ENCODE measurements at places on chromosomes 11 and 22.

DNA sequence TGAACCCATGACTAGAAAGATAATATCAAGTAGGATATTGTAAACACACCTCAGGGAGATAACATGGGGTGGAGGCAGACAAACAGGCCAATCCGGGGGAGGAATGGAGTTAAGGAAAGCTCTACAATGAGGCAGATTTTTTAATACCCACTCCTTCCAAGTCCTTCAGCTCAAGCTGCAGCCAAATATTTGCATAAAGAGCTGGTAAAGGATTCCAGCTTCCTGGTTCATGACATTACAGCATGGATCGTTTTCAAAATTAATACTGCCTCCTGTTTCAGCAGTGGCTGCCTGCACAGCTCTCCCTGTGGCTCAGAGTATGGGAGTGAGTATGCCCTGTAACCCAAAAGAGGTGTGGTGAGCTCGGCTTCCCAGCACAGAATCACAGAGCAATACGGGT lies 5.1 kb downstream of the POU2AF3 start:
- DNase-seq = no peak

- no peak for DNase-seq
Measured at GRCh38 chr22:37302674-37303555, 20.6 kb downstream of the CYTH4 start.

- no peak for DNase-seq
Measured at GRCh38 chr11:88689548-88690240, 352.2 kb upstream of the CTSC start.

GRCh38 chr11:64340671-64341335 lies 799 bp downstream of the CCDC88B start:
- peak; percentile 82 for DNase-seq

- DNase-seq = no peak
Measured at GRCh38 chr11:17607591-17608570, 60.8 kb downstream of the OTOG start.

- no peak for DNase-seq
Measured at GRCh38 chr22:46432164-46433068, 96.9 kb downstream of the TRMU start.

- no peak for DNase-seq
Measured at GRCh38 chr11:10784232-10785145, 24.2 kb downstream of the EIF4G2 start.

GRCh38 chr11:125373426-125374391 lies 122.4 kb downstream of the FEZ1 start:
- DNase-seq = no peak

- DNase-seq = no peak
Measured at GRCh38 chr22:44680481-44680894, 21.5 kb upstream of the PRR5 start.

- DNase-seq = no peak
Measured at GRCh38 chr11:74444173-74444826, 23.0 kb downstream of the KCNE3 start.

DNA sequence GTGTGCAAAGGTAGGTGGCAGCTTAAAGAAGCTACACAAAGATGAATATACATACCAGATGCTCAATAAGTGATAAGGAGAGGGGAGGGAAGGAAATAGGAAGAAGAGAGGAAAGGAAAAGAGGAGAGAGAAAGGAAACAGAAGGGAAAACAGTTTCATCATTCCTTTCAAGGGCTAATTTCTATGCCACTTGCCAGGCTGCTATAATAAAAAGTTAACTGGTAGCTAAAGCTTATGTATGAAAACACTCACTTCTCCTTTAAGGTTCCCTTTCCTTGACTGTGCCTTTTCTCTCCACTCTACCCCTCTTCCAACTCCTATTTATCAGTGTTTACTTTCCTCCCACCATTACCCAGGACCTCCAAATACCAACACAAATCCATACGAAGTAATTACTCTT lies 347.9 kb downstream of the DLG2 start:
- DNase-seq = no peak

DNA sequence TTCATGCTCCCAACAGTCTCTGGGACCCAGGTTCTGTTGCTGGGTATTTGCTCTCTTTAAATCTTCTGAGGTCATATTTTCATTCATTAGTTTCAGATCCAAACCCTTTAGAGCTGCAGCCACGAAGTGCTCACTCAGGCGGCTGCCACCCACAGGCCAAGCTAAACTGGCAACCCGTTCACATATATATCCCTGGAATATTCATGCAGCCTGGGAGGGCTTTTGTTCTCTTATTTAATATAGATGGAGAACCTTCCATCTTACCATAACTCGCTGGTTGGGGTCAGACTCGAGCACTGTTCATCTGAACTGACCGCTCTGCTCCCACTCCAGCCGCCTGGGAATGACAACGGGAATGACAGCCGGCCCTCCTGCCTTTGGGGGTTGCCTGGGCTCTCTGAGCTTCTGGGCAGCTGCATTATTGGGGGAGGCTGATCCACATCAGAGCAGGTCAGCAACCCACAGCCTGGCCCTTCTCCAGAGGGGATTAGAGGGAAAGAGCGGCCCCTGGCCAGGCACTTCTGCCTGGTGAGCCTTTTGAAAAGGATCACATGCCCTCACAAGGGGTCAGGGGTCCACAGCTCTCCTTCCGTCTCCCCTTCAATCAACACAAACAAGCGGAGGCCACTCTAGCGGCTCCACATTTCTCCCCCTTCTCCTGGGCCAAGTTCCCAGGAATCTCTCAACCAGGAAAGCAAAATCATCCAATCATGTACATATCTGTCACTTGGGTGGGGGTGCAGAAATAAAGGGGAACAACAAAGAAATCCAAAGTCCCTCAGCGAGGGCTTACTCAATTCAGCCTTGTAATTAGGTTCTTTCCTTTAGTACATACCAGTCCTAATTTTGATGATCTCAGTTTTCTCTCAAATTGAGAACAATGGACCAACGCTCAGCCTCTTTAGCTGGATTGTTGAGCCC lies 11.8 kb downstream of the TMEM184B start:
- DNase-seq = no peak

DNA sequence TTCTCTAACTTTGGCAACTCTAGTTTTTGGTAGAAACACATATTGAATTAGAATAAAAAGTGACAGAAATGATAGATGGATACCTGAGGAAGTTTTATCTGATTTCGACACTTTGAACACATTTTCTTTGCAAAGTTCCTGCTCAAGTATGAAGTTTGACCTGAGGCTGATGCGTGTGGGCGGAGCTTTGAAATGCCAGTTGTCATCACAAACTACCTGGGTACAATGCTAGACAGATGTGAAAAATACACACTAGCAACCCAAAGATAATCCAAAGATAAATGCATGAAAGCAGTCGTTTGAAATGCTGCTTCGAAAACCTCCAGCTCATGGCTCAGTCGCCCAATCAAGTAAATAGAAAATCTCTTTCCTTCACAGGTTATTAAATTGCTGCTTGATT lies 54.8 kb downstream of the CD44 start:
- DNase-seq = no peak

GRCh38 chr11:68003846-68004550 lies at the start of gene UNC93B1:
Gene UNC93B1, minus strand, starts transcription at chr11:68004097. Its CDS starts 54 bp downstream, at chr11:68004043.
- DNase-seq = peak; percentile 83

GRCh38 chr22:22691716-22692701 lies 47.6 kb downstream of the GGTLC2 start:
- no peak for DNase-seq

DNA sequence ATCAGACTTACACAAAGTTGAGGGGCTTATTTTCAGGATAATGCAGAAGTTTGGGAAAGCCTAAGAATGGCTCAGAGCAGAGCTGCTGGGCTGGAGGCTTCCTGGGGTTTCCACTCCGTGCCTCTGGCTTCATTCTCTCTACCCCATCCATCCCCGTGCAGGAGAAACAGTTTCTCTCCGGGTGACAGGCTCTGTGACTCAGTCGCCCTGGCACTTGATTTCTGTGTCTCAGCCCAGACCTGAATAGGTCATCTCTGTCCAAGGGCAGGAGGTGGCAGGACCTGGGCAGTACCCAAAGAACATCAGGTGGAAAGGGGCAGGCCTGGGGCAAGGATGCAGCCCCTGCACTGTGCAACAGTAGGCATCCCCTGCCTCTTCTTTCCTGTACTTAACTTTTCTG lies 38.4 kb upstream of the RTL6 start:
- no peak for DNase-seq

DNA sequence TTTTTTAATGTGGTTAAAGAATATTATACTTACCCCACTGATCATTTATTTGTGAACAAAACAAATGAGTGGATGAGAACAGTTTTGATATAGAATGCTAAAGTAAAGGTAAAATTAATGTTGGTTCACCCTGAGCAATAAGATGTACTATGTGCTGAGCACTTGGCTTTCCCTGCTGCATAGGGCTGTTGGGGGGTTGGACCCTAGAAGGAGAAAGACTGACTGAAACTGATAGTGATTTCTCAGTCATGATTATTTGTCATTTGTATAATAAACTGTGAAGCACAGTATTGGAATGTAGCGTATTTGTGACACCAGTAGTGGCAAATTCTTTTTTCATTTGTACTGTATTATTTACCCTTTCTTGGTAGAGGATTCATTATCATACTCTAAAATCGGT lies 63.3 kb downstream of the PRMT3 start:
- no peak for DNase-seq

DNA sequence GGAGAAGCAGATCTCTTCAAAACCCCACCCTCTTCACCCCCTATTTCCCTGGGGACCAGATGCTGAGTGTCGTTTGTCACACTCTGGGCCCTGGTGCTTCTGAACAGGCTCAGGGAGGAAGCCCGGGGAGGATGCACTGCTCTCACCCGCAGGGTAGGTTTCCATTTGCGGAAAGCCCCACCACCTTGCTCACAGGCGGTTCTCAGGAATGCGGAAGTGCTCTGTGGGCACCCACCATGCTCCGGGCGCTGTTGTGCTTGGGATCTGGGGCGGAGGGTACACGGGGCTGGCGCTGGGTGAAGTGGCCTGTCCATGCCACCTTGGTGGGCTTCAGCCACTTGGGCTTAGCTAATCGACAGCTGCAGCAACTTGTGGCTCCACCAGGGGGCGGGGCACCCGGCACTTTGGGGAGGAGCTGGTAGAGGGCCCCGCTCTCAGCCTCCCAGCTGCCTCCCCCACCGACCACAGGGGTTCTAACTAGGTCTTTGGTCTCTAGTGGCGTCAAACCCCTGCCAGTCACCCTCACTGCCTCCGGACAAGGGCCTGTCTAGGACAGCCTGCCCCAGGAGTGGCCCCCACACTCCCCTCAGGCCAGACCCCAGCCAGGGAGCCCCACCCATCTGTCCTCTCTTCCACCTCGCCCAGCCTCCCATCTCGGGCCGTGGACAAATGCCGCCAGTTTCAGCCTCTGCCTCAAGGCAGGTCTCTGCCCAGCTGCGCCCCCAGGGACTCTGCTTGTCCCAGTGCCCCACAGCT lies 7.4 kb downstream of the NDUFV1 start:
- peak; percentile 63 for DNase-seq

- DNase-seq = no peak
Measured at GRCh38 chr22:19503869-19504268, 20.3 kb downstream of the CLDN5 start.

GRCh38 chr11:126612671-126613070 lies 257.2 kb downstream of the ST3GAL4 start:
- no peak for DNase-seq

GRCh38 chr11:110092111-110092514 lies 1.1 kb upstream of the ZC3H12C start:
- no peak for DNase-seq

- DNase-seq = no peak
Measured at GRCh38 chr11:120917559-120918239, 106.2 kb upstream of the TBCEL start.

GRCh38 chr11:2828585-2829330 lies 56.8 kb downstream of the CDKN1C start:
- DNase-seq = no peak

- no peak for DNase-seq
Measured at GRCh38 chr11:123011510-123011909, 29.9 kb upstream of the BSX start.

DNA sequence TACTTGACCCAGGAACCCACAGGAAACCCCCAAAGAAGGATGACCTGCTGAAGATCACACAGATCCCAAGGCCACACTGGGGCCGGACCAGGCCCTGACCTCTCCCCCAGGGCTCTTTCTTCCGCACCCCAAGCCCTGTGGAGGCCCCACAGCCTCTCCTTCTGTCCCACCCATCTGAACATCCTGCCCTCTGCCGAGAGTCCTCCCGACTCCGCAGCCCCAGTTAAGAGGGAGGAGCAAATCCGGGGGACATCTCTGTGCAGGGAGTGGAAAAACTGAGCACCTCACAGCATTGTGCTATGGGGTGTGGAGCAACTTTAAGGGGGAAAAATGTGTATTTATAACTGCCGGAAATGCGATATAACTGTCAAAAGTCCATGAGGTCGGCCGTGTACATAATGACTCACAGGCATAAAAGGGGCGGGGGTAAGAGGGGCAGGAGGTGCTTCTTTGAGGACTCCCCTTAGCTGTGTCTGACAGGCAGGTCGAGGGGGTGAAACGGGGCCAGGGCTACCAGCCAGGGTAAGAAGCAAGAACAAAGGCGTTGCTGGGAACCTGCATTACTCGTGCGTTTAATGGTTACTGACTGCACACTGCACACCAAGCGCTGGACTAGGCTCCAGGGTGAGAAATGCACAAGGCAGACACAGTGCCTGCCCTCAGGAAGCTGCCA lies 57.2 kb downstream of the WNT11 start:
- no peak for DNase-seq

DNA sequence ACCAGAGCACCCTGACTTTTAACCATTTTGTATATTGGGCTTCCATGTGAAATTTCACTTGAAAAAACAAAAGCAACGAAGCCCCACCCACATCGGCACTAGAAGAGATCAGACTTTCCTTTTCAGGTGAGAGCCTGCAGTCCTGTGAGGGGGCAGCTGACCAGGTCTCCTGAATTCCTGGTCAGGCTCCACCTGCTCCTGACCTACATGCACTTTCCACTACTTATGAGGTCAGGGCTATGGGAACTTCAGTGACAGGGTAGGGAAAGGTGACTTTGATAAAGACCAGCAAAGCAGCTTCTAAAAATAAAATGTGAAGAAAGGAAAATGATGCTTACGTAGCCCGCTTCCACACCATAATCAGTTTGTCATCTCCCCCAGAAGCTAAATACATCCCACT lies 24.7 kb downstream of the HIRA start:
- DNase-seq = no peak

- DNase-seq = no peak
Measured at GRCh38 chr11:2444821-2445745, at the start of gene KCNQ1. Gene KCNQ1, plus strand, starts transcription at chr11:2445008. Its CDS starts 91 bp downstream, at chr11:2445099.

- no peak for DNase-seq
Measured at GRCh38 chr22:46180370-46181137, 30.2 kb downstream of the PPARA start.

GRCh38 chr22:17672417-17672991 lies 33.9 kb downstream of the BCL2L13 start:
- DNase-seq = no peak

DNA sequence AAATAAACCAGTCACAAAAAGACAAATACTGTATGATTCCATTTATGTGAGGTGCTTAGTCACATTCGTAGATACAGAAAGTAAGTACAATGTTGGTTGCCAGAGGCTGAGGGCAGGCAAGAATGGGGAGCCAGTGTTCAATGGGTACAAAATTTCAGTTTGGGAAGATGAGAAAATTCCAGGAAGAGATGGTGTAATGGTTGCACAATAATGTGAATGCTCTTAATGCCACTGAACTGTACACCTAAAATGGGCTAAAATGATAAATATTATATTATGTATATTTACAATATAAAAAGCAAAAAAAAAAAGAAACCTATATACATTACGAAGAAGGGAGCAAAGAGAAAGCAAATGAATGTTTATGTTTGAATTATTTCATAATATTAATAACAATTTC lies 329.0 kb downstream of the C11orf87 start:
- DNase-seq = no peak
